ENCODE measurements at places on chromosomes 7 and 10.

- no peak for DNase-seq
These were observed 156.5 kb upstream of the HDAC9 start for GRCh38 chr7:18338910-18339523.

- DNase-seq: no peak
These were observed 266.6 kb downstream of the SUGCT start for GRCh38 chr7:40401406-40401805.

DNA sequence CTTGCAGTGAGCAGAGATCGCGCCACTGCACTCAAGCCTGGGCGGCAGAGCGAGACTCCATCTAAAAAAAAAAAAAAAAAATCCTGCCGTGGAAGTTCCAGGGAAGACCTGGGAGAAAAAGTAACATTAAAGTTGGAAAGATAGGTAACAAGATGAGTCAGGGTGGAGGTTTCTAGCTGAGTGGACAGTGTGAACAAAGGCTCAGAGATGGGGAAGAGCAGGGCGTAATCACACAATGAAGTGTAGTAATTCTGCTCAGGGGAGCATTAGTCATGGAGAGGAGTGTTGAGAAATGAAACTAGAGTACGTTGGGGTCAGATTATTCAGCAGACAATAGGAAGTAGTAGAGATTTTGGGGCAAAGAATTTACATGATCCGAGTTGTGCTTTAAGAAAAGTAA is 21.6 kb upstream of the WASL start:
- DNase-seq: no peak

- DNase-seq: no peak
These were observed 94.1 kb upstream of the PCBD1 start for GRCh38 chr10:70982443-70982842.

- DNase-seq: no peak
These were observed 35.8 kb upstream of the HECW1 start for GRCh38 chr7:43076606-43077005.

- DNase-seq: no peak
These were observed 10.7 kb downstream of the WIPI2 start for GRCh38 chr7:5200561-5201235.

DNA sequence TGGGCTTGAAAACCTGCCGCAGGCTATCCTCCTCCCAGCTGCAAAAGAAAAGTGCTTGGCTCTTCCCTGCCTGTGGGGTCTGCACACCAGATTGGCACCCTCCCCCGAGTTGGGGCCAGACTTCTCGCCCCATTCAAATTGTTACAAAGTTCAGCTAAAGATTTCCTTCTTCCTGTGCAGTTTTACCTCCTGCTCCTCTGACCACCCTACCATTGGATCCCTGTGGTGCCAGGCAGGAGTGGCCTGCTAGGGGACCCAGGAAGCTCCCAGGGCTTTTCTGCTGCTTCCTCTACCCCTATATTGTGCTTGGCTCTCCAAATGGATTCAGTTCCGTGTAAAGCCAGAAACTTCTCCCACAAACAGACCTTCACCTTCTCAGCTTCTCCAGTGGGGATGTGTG is 135.1 kb upstream of the GAD2 start:
- DNase-seq: no peak

All from stimulated activated CD8-positive, alpha-beta memory T cell treated with anti-CD3 and anti-CD28 coated beads, Interleukin-7, amount 100 ng/mL, for 48 hours (primary cell).